Gastrocnemius medialis (tissue), 4 donors: ENCODE measurements at places on chromosomes 16 and 17. TPM values are rescaled to one million over a fixed set of nuclear protein-coding genes. Genes with fewer than 3 reads are reported as not detected.

GRCh38 chr17:33811984-33812577 lies 443.0 kb upstream of the CCL2 start:
- no peak overlapping the region for H3K27ac ChIP-seq
- DNase-seq: no peak
- H3K4me1 ChIP-seq: peaks cover 3% of the 10 kb centered on the region

DNA sequence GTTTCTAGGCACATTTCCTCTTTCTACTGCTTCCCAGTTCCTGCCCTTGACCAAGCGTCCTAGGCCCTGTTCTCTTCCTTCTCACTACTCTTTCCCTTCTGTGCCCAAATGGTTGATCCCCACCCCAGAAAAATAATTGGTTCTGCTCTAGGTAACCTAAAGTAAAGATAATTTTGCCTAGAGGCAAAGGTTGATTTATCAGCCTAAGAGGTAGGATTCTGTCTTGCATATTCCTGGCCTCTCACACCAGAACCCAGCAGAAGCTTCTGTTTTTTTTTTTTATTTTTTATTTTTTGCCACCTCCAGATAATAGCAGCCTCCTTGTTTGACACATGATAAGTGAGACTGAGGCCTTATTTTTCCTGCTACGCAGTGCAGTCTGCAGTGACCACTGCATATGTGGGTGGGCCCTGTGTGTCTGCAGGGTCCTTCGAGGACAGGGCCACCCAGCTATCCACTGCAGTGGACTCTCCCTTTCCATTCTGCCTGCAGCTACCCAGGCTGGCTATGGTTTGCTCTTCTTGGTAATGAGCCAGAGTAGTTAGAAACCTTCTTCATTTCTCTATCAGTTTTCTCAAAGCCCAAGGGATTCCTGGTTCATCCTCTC lies 701 bp downstream of the PIPOX start:
- H3K27me3 ChIP-seq: no peaks in the 10 kb centered on the region
- H3K4me1 ChIP-seq: peaks cover 4% of the 10 kb centered on the region
- DNase-seq: no peak
- no peaks in the 10 kb centered on the region for H3K36me3 ChIP-seq

Gene CCR7
- total RNA-seq: not detected

Gene CES2
- total RNA-seq: 25.6 TPM

Gene MILR1
- total RNA-seq: 3.3 TPM

DNA sequence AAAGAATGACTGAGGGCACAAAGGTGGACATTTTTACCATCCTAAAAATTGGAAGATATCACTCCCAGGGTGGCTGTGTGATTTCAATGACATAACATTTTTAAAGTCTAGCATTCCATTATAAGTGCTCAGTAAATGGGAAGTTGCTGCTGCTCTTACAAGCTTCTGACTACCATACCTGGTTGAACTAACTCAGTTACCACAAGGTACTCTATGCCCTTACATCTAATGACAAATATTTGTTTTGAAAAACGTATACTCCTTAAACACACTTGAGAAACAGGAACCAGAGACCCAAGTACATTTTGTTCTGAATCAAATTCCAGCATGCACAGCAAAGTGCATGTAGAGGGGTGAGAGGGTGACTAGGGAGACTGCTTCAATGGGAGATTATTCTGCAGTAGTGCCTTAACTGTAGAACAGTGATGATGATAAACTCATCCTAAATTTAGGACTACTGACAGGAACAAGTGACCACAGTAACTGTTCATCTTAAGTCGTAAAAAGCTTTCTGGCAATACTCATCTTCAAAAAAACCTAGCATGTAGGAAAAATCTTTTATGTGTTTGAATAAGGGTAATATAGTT lies 83.5 kb downstream of the KANSL1 start:
- no peak for DNase-seq
- no peak overlapping the region for H3K4me3 ChIP-seq
- no peaks in the 10 kb centered on the region for H3K36me3 ChIP-seq
- peak overlapping the region; percentile 56 for H3K27ac ChIP-seq

- peaks cover 71% of the 10 kb centered on the region for H3K27me3 ChIP-seq
- no peak overlapping the region for H3K27ac ChIP-seq
- H3K4me3 ChIP-seq: no peak overlapping the region
- DNase-seq: no peak
- H3K36me3 ChIP-seq: no peaks in the 10 kb centered on the region
These were observed 2.8 kb downstream of the WNK4 start for GRCh38 chr17:42783062-42783790.

GRCh38 chr16:20901436-20902112 lies 1.0 kb downstream of the LYRM1 start:
- peak; percentile 45 for DNase-seq
- peaks cover 31% of the 10 kb centered on the region for H3K4me1 ChIP-seq
- H3K27ac ChIP-seq: peak overlapping the region; percentile 93
- H3K27me3 ChIP-seq: no peaks in the 10 kb centered on the region
- H3K4me3 ChIP-seq: peak overlapping the region; percentile 86

Gene KRT25
- not detected for total RNA-seq

Gene CYGB
- total RNA-seq: 13.1 TPM

- H3K4me3 ChIP-seq: no peak within 1 kb of the TSS
- no peaks in the 10 kb centered on the region for H3K4me1 ChIP-seq
- H3K36me3 ChIP-seq: no peaks in the 10 kb centered on the region
- H3K27me3 ChIP-seq: no peaks in the 10 kb centered on the region
- no peak for DNase-seq
- no peak within 1 kb of the TSS for H3K27ac ChIP-seq
These were observed at the start of gene CCDC182 for GRCh38 chr17:57745242-57745641. Gene CCDC182 (minus strand): TSS chr17:57745299. CDS start chr17:57745272, 27 bp downstream.

Gene KCNG4
- not detected for total RNA-seq

DNA sequence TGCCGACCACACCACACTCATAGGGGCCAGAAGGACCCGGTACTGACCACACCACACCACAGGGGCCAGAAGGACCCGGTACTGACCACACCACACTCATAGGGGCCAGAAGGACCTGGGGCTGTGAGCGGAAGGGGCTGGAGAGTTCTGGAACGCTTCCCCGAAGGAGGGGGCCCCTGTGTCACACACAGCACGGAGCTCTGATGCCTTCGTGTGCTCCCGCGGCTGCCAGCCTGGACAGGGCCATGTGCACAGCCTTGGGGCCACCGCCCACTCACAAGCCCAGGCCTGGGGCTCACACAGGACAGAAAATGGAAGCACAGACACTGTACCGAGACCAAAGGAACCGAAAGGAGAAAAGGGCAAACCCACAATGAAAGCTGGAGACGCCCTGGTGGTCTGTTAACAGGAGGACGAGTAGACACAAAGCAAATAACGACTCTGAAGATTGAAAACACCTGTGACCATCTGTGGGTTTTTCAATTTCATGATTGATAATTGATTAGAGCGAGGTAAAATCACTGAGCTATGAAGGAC lies 106.5 kb upstream of the METRNL start:
- DNase-seq: no peak
- H3K36me3 ChIP-seq: no peaks in the 10 kb centered on the region
- no peak overlapping the region for H3K4me3 ChIP-seq
- no peaks in the 10 kb centered on the region for H3K4me1 ChIP-seq
- H3K27ac ChIP-seq: no peak overlapping the region
- H3K27me3 ChIP-seq: no peaks in the 10 kb centered on the region

Gene CAMTA2
- total RNA-seq: 35.5 TPM

GRCh38 chr17:40307740-40308239 lies 1.2 kb upstream of the RARA start:
- DNase-seq: no peak
- H3K27me3 ChIP-seq: no peaks in the 10 kb centered on the region
- no peaks in the 10 kb centered on the region for H3K36me3 ChIP-seq

- H3K36me3 ChIP-seq: peaks cover 5% of the 10 kb centered on the region
- peak overlapping the region; percentile 69 for H3K27ac ChIP-seq
- H3K4me3 ChIP-seq: no peak overlapping the region
These were observed 5.4 kb upstream of the NFATC3 start for GRCh38 chr16:68079626-68080344.

Gene CCDC200
- not detected for total RNA-seq

- H3K27me3 ChIP-seq: no peaks in the 10 kb centered on the region
- H3K36me3 ChIP-seq: no peaks in the 10 kb centered on the region
- no peak overlapping the region for H3K27ac ChIP-seq
- H3K4me1 ChIP-seq: peaks cover 2% of the 10 kb centered on the region
- DNase-seq: no peak
These were observed 19.5 kb upstream of the MSI2 start for GRCh38 chr17:57236686-57237299.

DNA sequence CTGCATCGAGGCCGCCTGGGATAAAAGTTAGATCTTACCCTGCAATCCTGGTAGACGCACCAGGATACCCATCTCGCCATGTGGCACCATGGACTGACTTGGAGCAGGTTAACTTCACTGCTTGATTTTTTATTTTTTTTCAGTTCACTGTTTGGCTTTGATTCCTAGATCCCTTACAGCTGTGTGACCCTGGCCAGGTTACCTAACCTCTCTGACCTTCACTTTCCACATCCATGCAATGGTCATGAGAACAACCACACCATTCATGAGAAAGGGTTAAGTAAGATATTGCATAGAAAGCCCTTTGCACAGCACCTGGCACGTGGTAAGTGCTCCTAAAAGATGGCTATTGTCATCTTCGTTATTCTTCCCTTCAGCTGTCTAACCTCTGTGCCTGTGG lies 230.5 kb downstream of the SOX9 start:
- H3K4me1 ChIP-seq: no peaks in the 10 kb centered on the region
- no peak overlapping the region for H3K27ac ChIP-seq
- DNase-seq: no peak
- no peak overlapping the region for H3K4me3 ChIP-seq
- H3K27me3 ChIP-seq: no peaks in the 10 kb centered on the region
- no peaks in the 10 kb centered on the region for H3K36me3 ChIP-seq

GRCh38 chr17:28204751-28205150 lies 114.2 kb upstream of the TMEM97 start:
- no peak overlapping the region for H3K27ac ChIP-seq
- H3K4me1 ChIP-seq: no peaks in the 10 kb centered on the region

- no peak overlapping the region for H3K4me3 ChIP-seq
- H3K4me1 ChIP-seq: no peaks in the 10 kb centered on the region
- DNase-seq: no peak
- H3K27ac ChIP-seq: no peak overlapping the region
- H3K36me3 ChIP-seq: no peaks in the 10 kb centered on the region
These were observed 1717.0 kb downstream of the TP53TG3F start for GRCh38 chr16:35176449-35176848.

GRCh38 chr17:45675892-45676291 lies 108.2 kb upstream of the CRHR1 start:
- H3K36me3 ChIP-seq: no peaks in the 10 kb centered on the region
- no peaks in the 10 kb centered on the region for H3K27me3 ChIP-seq
- DNase-seq: no peak
- H3K4me3 ChIP-seq: no peak overlapping the region

GRCh38 chr17:35912339-35912912 lies 18.1 kb downstream of the RDM1 start:
- no peaks in the 10 kb centered on the region for H3K4me1 ChIP-seq
- no peak for DNase-seq
- no peak overlapping the region for H3K27ac ChIP-seq
- no peaks in the 10 kb centered on the region for H3K36me3 ChIP-seq

DNA sequence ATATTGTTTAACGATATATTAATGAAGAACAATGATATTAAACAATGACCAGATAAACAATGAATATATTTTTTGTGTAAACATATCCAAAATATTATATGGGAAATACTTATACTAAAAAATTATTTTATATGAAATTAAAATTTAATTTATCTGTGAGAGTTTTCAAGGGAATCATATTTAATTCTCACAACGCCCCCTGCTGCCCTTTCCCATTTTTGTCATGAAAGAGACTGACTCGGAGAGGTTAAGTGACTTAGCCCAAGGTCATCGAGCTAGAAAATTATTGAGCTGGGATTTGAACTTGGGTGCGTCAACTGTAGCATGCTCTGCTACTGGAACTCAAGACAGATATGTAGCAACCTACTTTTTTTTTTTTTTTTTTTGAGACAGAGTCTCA lies 7.2 kb upstream of the MYCBPAP start:
- no peak overlapping the region for H3K27ac ChIP-seq
- H3K4me3 ChIP-seq: no peak overlapping the region
- no peak for DNase-seq
- no peaks in the 10 kb centered on the region for H3K27me3 ChIP-seq

DNA sequence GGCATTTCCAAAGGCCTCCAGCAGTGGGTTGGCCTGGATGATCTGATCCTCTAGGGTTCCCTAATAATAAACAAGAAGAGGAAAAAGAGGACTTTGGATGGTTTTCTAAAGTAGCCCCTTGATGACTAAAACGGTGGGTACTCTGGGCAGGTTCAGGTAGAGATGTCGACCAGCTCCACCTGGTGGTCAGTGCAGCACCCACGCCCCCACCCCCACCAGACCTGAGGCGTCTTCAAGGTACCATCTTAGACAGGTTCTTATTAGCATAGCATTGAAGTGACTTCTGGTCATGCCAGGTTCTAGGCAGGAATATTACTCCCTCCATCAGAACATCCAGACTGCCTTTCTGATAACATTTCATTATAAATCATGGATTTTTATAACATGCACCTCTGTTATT lies 15.0 kb downstream of the MYH13 start:
- no peaks in the 10 kb centered on the region for H3K36me3 ChIP-seq
- no peak overlapping the region for H3K4me3 ChIP-seq
- no peak for DNase-seq
- no peak overlapping the region for H3K27ac ChIP-seq
- H3K27me3 ChIP-seq: no peaks in the 10 kb centered on the region

Gene FOXN1
- total RNA-seq: not detected

DNA sequence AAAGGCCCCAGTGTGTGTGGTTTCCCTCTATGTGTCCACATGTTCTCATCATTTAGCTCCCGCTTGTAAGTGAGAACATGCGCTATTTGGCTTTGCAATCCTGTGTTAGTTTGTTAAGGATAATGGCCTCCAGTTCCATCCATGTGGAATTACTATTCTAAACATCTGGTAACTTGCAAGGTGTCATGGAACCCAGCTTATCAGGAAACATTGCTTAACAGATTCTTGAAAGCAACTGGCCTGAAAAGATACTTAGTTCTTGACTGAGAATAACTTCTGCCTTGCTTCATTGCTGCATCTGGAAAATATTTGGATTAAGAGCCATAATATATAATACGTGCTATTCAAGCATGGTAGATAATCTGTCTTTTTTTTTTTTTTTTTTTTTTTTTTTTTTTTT lies 27.8 kb downstream of the PAFAH1B1 start:
- no peak overlapping the region for H3K4me3 ChIP-seq
- peaks cover 49% of the 10 kb centered on the region for H3K4me1 ChIP-seq
- H3K27me3 ChIP-seq: no peaks in the 10 kb centered on the region

- H3K27me3 ChIP-seq: no peaks in the 10 kb centered on the region
- H3K36me3 ChIP-seq: no peaks in the 10 kb centered on the region
- no peak overlapping the region for H3K27ac ChIP-seq
- DNase-seq: no peak
- H3K4me3 ChIP-seq: no peak overlapping the region
These were observed 83.4 kb upstream of the CLEC3A start for GRCh38 chr16:77938913-77939312.

- no peak for DNase-seq
- H3K4me1 ChIP-seq: peaks cover 53% of the 10 kb centered on the region
- H3K27ac ChIP-seq: no peak overlapping the region
- H3K36me3 ChIP-seq: no peaks in the 10 kb centered on the region
- H3K4me3 ChIP-seq: no peak overlapping the region
- H3K27me3 ChIP-seq: no peaks in the 10 kb centered on the region
These were observed 181.9 kb downstream of the MSI2 start for GRCh38 chr17:57438066-57438731.
